ENCODE measurements at places on chromosomes 13 and 19.

- DNase-seq: no peak
Measured at GRCh38 chr13:42320375-42320787, 48.4 kb downstream of the AKAP11 start.

- DNase-seq: no peak
Measured at GRCh38 chr13:31208559-31209122, 8.9 kb downstream of the B3GLCT start.

GRCh38 chr19:45954156-45954555 lies 19.5 kb downstream of the NOVA2 start:
- DNase-seq: no peak

DNA sequence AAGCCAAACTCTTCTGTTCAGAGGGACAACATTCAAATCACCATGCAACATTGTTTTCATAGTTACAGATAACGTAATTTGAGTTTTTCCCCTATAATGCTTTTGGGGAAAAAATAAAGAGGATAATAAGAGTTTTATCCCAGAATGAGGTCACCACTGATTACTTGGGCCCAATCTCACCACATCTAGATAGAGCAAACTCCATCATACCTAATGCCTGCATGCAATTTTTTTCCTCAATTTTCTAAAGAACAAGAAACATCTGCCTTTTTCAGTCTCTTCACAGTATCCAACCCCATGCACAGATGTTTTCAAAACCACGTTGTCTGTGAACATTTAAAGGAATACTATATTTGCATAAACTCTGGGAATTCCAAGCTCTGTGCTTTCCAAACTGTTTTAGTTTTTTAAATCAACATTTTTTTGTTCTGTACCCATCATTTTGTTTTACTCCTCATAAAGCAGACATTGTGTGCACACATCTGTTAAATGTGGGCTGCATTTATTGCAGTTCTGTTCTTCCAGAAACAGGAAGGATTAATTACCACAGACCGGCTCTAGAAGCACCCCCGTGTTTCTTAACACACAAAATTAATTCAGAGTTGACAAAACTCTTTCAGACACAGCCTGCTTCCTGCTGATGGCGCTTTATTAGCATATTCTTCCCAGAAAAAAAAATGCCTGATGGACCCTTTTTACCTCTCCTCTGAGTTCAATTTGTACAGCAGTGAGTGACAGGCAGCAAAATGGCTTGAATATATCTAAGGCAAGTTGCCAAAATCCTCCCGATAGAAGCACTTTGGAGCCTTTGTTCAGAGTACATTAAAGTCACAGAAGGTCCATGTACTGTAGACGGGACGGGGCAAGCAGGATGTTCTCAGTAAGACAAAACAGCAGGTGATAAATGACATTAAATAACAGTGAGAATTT lies 1171.9 kb downstream of the EFNB2 start:
- DNase-seq: no peak

DNA sequence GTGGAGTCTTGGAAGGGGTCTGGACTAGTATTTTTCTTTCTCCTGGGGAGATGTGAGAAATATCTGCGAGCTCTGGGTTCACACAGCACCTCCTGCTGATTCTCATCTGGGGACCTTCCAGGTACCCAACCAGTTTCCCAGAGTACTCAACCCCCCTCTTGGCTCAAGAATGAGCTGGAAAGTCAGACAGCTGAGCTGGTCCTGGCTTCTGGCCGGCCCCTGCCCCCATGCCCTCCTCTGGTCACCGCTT lies 2.2 kb upstream of the PDE4A start:
- DNase-seq: no peak
